ENCODE measurements at places on chromosomes 12 and 14.

DNA sequence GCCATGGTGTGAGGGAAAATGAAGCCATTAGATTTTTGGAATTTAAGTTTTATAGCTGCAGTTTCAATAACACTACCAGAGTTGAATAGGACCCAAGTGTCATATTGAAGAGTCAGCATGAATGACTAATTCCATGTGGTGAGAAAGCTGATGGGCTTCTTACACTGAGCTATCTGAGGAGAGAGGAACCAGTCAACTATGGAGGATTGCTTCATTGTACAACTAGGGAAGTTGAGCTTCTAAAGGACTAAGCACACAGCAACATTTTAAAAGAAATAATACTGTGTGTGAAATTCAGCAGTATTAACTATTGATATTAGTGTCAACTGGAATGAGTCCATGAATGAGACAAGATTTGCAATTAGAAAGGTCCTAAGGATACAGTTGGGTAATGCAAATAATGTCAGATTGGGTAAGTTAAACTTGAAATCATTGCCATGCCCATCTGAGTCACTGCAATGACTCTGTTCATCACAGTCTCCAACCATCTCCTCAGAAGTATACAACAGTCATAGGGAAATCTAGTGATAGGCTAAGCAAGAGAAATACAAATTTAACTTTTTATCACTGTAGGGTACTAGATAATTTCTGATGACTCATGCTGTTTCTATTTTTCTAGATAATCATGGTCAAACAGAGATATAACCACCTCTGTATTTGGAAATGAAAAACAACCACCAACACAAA, 394.2 kb downstream of the FSCB start:
- DNase-seq, result no peak

DNA sequence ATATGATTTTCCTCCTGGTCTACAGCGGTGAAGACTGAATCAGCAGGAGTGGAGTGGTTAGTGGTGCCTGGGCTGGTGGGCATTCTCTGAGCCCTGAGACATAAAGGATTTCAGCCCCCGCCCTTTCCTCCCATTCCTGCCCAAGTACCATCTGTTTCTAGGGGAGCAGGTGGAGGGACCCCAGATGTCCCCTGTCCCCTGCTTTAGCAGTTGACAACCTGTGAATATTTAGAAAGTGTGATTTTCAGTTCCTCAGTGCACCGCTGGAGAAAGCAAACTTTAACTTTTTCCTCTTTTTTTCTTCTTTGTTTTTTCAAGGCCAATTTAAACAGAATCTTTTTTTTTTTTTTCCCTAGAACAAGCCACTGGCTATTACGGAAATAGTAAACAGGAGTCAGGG, 163.8 kb upstream of the MYL2 start:
- DNase-seq, result no peak

DNA sequence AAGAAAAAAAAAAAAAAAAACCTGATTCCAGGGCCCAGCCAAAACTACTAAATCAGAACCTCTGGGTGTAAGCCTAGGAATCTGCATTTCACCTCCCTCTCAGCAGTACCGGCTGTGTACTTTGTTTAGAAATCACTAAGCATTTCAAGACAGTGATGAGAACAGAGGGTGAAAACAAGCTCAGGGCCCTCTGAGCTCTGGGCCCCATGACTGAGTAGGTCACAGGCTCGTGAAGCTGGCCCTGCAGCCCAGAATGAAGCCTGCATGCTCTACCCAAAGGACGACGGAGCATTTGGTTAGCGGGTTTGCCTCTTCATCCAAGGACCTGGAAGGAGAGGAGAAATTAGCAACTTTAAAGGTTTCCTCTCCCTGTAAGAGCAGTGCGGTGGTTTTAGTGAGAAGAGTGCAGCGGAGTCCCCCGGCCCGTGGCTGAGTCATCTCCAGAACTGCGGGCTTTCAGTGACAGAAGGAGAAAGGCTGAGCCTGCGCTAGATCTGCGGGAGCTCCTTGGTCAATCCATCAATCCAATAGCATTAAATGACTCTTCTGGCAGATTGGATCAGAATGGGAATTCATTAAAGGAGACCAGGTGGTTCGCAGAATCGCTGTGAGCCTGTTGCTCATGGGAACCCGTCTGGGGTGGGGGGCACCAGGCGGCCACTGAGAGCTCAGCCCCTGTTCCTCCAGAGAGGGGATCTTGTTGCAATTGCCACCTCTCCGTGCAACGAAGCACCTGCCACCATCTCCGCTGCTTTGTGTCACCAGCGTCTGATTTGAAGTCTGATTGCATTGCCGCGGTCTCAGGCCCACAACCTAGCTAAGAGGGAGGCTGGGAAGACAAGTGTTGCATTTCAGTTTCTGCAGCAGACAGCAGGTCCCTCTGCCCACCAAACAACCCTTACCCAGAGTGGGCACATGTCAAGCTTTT, 7.3 kb downstream of the IL31 start:
- DNase-seq, result no peak

- no peak for DNase-seq
These were observed 102.5 kb upstream of the BBS10 start for GRCh38 chr12:76450690-76451089.
